ENCODE measurements at places on chromosomes 2 and 18. TPM values are rescaled to one million over a fixed set of nuclear protein-coding genes. Genes with fewer than 3 reads are reported as not detected.

GRCh38 chr2:85892216-85892944, 3.6 kb upstream of the ST3GAL5 start:
- no peak for DNase-seq

- no peak for DNase-seq
Measured at GRCh38 chr2:121173112-121173511, 111.9 kb downstream of the TFCP2L1 start.

DNA sequence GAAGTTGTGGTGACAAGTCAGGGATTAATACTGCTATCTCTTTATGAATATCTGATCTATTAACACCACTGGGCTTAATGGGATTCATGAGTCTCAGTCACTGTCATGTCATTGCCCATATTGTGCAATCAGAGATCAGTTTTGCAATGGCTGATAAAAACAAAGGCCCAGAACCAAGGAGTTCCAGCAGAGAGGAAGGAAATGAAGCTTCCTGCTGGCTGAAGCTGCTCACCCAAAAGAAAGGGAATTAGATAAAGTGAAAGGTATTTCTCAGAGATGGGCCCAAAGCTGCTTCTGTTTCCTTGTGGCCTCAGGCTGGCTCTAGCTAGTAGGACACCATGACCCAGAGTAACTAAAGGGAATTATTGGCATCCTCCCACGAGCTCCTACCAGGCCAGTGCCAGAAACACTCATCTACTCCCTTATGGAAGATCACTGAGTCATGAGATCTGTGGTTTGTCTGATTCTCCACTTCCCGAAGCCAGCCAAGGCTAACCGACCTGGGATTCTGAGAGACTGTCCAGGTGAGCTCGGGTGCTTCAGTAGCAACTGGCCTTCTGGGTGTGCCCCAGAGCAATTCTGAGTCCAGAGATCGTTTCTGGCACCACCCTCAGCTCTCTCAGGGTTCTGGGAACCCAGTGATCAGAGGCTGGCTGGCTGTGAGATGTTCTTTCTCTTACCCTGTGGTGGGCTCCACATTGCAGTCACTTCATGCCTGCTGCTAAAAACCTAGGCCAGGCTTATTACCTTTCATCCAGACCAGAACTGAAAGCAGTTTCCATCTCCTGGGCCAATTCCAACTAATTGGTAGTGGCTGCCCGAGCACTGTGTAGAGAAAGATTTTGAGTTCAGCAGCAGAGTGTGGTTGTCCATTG, 129.5 kb upstream of the PELI1 start:
- peak; percentile 57 for DNase-seq

GRCh38 chr2:160408959-160409291, 84.7 kb downstream of the RBMS1 start:
- no peak for DNase-seq

DNA sequence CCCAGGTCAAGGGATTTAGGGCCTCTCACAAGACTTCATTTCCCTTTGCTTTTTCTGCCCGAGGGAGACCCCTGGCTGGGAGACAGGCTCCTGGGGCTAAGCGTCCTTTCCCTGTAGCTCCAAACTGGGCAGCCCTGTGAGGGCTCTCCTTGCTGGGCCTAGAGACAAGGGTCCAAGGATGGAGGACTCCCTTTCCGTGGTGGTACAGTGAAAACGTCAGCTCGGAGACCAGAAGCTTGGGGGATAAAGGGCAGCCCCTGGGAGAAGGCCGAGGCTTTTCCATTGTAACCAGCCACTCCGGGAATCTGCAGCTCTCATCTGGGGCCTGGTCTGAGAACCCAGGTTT, 2.3 kb downstream of the SIX2 start:
- DNase-seq = no peak

- no peak for DNase-seq
Measured at GRCh38 chr18:56042915-56043536, 455.0 kb upstream of the TCF4 start.

Gene RBM45
- total RNA-seq = 21.2 TPM

Gene GBX2
- 6.4 TPM for total RNA-seq
